Activated CD8-positive, alpha-beta memory T cell treated with anti-CD3 and anti-CD28 coated beads for 1 hour (primary cell): ENCODE measurements at places on chromosomes 5 and 9.

DNA sequence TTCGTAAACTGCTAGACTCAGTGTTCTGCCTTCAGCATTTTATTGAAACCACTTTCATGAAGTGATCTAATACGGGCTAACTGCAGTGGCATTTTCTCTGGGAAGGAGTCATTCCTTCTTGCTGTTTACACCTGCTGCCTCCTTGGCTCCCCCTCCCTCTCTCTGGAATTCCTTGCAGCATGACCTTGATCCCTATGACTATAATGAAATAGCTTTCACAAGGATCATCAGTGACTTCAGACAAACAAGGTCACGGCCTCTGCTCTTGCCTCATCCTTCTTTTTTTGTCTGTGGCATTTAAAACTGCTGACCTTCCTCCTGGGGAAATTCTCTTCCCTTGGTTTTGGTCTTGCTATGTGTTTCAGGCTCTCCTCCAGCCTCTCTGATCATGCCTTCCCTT lies 90.2 kb downstream of the ZNF462 start:
- DNase-seq = no peak

DNA sequence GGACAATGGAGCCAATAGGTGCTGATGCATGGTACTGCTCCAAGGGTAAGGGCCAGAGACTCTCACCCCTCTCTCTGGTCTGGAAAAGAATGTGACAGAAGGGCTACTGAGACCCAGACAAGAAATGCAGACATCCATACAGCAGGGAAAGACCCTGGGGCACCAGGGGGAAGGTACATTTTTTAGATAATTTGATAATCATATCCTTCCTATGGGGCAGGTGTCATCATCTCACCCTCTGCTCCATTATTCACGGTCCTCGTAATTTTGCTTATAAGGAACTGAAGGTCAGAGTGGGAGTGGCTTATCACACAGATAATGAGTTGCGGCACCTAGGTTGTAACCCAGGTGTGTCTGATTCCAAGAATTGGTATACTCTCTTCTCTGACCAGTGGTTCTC lies 90.0 kb downstream of the TRIM32 start:
- DNase-seq = no peak

GRCh38 chr5:109003928-109004327 lies 256.2 kb downstream of the FER start:
- no peak for DNase-seq

DNA sequence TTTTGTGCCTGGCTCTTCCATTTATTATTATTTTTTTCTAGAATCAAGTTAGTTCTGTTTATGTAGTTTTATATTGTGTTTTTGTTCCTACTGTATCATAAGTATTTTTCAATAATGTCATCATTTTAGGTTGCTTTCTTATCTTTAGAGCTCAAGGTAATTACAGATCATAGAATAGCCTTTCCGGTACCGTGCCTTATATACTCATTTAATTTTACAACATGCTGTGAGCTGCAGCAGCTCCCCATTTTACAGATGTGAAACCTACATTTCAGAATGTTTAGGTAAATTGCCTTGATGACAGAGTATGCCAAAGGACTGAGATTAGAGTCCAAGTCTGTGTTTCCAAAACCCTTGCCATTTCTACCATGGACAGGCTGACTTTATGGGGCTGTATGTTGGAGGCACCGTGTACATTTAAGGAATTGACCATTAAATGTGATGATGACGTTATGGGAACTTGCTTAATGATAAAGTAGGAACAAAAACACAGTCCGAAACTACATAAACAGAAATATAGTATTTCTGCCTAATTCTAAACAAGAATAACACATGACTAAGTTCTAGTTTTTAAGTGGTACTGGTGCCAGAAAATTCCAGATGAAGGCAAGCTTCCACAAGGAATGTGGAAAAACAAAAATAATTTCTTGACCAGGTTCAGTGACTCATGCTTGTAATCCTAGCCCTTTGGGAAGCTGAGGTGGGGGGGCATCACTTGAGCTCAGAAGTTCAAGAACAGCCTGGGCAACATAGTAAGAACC lies 97.7 kb downstream of the IQGAP2 start:
- no peak for DNase-seq

- no peak for DNase-seq
These were observed 4.1 kb downstream of the HBEGF start for GRCh38 chr5:140342287-140342686.

DNA sequence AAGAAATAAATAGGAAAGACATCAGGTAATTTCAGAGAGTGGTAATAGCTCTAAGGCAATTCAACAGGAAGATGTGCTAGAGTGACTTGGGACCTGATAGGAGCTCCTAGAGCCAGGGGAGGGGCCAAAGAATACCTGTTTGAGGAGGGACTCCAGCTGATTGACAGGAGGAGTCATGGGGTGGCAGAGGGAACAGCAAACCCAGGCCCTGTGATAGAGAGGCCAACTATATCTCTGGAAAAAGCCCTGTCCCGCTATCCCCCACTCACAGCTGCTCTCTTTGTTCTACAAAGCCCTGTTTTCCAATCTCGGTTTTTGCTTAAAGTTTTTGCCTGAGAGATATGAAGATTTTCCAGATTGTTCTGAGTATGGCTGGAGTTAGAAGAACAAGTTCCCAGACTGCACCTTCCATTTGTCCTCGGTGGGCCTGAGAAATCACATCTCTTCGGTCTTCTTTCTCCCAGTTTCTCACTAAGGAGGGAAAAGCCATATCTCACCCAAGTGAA lies 9.0 kb upstream of the NSD1 start:
- no peak for DNase-seq

GRCh38 chr5:165894916-165895315 lies 2389.5 kb downstream of the MAT2B start:
- no peak for DNase-seq

GRCh38 chr5:11181940-11182339 lies 420.9 kb upstream of the DAP start:
- no peak for DNase-seq

GRCh38 chr9:137128158-137128861 lies 10.6 kb upstream of the GRIN1 start:
- DNase-seq = no peak

DNA sequence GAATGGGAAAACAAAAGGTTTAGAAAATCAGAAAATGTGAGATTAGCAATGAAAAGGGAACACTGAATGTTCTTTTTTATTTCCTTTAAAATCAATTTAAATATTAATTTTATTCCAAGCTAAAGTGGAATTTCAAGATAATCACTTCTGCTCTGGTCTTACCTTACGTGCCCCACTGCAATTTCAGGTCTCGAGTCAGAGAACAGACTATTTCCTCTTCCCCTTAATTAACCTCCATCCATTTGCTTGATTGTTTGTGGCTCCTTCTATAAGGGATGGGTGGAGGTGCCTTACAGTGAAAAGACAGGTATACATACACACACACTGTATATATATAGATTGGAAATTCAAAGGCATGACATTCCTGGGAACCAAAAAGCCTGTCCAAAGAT lies 137.1 kb downstream of the SUSD1 start:
- no peak for DNase-seq

GRCh38 chr9:86464242-86464641 lies 110.0 kb upstream of the TUT7 start:
- DNase-seq = no peak

GRCh38 chr5:123997064-123997461 lies 485.1 kb downstream of the CSNK1G3 start:
- DNase-seq = no peak

- DNase-seq = no peak
These were observed 65.6 kb upstream of the CKMT2 start for GRCh38 chr5:81167544-81167943.

DNA sequence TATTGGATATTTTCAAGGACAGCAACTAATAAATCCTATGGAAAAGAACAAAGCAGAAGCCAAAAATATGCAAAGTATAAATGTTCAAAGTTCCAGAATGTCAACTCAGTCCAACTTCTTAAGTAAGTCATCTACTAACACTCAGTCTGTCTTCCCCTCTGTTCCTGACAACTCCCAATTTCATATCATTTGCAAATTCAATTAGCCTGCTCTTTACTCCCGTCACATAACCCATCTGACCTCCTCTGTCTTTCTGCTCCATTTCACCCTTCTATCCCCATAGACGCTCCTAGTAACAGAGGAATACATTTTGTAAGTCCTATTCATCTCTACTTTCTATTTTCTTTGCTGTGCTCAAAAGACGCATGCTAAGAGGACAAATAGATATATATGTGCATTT lies 659.8 kb upstream of the MEF2C start:
- DNase-seq = no peak

GRCh38 chr5:1698589-1699316 lies 100.9 kb downstream of the MRPL36 start:
- DNase-seq = no peak

GRCh38 chr5:32241034-32241783 lies 67.1 kb upstream of the GOLPH3 start:
- DNase-seq = no peak

GRCh38 chr5:36943584-36943983 lies 67.0 kb downstream of the NIPBL start:
- DNase-seq = no peak

GRCh38 chr9:27292659-27293405 lies 4.1 kb downstream of the EQTN start:
- no peak for DNase-seq

GRCh38 chr5:148645527-148645926 lies 8.8 kb downstream of the HTR4 start:
- no peak for DNase-seq

DNA sequence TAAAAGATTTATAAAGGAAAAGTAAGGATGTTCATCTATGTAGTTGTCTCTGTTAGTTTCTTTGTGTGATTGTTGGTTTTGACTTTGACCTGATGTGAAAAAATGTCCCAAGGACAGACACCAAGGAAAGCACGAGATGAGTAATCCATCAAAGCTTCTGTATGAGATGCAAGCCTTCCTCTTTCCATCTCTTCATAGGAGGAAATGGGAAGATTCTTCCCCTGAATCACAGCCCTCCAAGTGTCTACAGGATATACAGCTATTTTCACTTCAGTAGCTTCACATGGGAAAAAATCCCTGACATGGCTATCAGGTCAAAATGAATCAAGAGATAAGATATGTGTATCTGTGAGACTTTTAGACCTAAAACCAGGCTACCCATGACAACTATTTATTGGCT lies 29.0 kb upstream of the CEMIP2 start:
- DNase-seq = no peak

DNA sequence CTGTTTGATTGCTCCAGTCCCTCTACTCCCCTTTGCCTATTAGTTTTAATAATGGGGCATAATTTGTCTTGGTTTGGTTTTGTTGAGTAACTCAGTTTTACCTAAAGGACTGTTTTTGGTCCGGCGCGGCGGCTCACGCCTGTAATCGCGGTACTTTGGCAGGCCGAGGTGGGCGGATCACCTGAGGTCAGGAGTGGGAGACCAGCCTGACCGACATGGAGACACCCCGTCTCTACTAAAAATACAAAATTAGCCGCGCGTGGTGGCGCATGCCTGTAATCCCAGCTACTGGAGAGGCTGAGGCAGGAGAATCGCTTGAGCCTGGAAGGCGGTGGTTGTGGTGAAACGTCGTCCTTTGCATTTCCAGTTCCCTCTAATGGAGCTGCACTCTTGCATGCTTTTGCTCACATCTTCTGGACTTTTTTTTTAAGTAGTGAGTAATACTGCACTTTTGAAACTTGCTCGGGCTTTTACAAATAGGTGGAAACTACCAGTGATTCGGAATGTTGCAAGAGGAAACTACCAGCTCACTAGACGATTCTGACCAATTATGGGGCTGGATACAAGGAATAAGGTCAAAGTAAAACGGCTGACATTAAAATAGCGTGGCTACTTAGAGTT lies 721 bp upstream of the MAML1 start:
- no peak for DNase-seq
